ENCODE measurements at places on chromosomes 6 and 20. TPM values are rescaled to one million over a fixed set of nuclear protein-coding genes. Genes with fewer than 3 reads are reported as not detected.

Gene FAM83B
- polyA plus RNA-seq, result not detected

DNA sequence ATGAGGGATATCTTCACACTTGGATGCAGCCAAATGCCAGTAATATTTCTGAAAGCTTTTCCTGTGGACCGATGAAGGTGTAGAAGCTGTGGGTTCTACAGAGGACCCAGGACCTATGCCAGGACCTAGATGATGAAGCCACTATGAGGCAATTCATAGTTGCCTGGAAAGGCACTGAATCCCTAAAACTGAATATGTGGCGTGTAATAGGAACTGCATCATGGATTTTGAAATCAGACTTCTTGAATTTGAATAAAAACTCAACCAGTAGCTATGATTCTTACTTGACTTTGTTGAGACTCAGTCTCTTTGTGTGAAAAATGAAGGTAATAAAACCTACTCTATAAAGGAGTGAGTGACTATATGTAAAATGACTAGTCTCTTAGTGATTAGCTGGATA lies 89.9 kb upstream of the SGK1 start:
- H3K4me3 ChIP-seq, result no peak overlapping the region
- H3K27ac ChIP-seq, result no peak overlapping the region
- no peaks in the 10 kb centered on the region for H3K4me1 ChIP-seq
- no peaks in the 10 kb centered on the region for H3K36me3 ChIP-seq
- no peaks in the 10 kb centered on the region for H3K27me3 ChIP-seq

Gene FAM83C
- not detected for polyA plus RNA-seq

Gene MYCT1
- polyA plus RNA-seq, result 15.4 TPM

Gene FAM209B
- not detected for polyA plus RNA-seq

DNA sequence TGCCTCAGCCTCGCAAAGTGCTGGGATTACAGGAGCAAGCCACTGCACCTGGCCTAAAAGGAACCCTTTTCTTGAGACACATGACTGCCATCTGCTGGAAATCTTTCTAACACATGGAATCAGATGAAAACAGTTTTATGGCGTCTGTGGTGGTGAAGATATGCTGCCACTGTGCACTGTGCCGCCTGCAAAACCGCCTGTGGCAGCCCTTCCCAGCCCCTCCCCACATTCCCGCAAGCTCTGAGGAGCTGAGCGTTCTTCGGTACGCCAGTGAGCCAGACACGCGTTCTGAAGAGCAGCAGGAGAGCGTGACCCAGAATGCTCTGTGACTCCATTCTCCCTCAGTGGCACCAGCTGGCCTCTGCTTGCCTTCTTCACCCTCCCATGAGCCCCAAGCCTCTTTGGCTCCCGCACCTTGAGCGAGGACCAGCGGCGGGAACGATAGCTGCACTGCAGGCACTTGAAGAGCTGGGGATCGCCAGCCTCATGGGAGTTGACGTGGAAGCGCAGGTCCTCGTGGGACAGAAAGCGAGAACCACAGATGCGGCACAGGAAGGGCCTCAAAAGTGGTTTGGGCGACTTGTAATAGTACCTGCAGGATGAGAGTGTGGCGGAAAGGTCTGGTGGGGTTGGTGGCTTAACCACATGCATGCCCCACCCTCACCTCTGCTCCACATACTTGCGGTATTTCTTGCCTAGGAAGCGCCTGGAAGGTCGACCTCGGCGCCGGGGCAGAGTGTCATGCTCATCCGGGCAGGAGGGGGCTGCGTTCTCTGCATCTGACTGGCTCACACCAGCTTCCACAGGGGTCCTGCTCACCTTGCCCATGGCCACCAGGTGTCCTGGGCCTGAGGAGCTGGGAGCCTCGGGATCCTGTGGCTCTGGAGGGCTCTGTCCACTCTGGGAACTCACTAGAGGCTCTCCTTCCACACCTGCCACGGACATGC lies 8.7 kb downstream of the ZNF335 start:
- H3K27ac ChIP-seq, result no peak overlapping the region
- peak; percentile 56 for DNase-seq
- peaks cover 49% of the 10 kb centered on the region for H3K36me3 ChIP-seq
- no peak overlapping the region for H3K4me3 ChIP-seq
- no peaks in the 10 kb centered on the region for H3K27me3 ChIP-seq

DNA sequence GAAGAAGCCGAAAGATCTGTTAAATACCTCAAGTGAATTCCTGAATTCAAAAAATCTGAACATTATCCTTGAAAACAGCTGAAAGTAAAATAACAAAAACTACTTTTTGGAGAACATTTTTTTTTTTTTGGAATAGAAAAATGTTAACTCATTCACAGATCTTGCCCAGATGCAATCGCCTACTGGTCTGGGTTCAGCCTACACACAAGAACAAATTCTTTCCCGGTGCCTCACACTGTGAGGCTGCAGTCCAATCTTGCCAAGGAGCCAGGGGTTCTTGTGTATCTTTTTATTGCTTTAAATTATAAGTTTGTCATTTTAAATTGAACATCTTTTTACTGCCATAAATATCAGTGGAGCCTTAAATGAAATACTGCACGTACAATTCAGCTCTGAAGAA lies 41.2 kb upstream of the TMEM200A start:
- no peaks in the 10 kb centered on the region for H3K4me1 ChIP-seq
- DNase-seq, result no peak
- peak overlapping the region; percentile 79 for H3K27ac ChIP-seq
- no peaks in the 10 kb centered on the region for H3K36me3 ChIP-seq

Gene C20orf144
- 0.12 TPM for polyA plus RNA-seq

Gene RCAN2
- polyA plus RNA-seq, result not detected

GRCh38 chr20:33099843-33100538 lies 20.5 kb downstream of the BPIFB4 start:
- peaks cover 44% of the 10 kb centered on the region for H3K27me3 ChIP-seq
- no peaks in the 10 kb centered on the region for H3K4me1 ChIP-seq
- H3K36me3 ChIP-seq, result no peaks in the 10 kb centered on the region
- no peak for DNase-seq
- no peak overlapping the region for H3K4me3 ChIP-seq

DNA sequence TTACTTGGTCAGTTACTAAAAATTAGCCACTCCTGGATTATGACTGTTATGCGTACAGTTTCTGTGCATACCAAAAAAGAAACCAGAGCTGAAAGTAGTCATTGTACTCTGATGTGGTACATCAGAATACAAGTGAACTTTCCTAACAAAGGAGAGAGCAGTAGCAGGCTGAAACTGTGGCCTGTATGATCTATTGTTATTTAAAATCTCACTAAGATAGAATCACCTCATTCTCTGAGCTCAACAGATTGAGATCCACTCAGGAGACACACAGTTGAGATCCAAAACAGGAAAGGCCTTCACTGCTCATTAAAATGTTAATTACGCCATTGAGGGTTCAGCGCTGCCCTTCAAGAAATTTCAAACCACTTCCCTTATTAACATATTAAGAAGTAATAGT lies 576.4 kb downstream of the LMBRD1 start:
- no peak overlapping the region for H3K4me3 ChIP-seq
- no peaks in the 10 kb centered on the region for H3K27me3 ChIP-seq
- no peak for DNase-seq
- H3K4me1 ChIP-seq, result no peaks in the 10 kb centered on the region
- H3K27ac ChIP-seq, result no peak overlapping the region

DNA sequence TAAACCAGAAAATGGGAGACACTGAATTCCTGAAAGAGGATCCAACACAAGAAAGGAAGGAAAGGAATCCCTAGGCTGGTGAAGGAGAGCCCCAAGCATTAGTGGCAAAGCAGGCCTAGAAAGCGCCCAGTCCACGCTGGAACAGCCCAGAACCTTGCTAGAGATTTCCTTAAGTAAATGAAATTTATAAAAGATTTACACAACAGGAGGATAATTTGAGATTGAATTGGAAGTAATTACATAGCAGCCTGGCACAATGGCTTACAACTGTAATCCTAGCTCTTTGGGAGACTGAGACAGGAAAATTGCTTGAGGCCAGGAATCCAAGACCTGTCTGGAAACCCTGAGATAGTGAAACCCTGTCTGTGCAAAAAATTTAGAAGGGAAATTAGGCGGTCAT lies 26.8 kb upstream of the C20orf144 start:
- H3K4me1 ChIP-seq, result no peaks in the 10 kb centered on the region
- DNase-seq, result no peak
- H3K36me3 ChIP-seq, result peaks cover 27% of the 10 kb centered on the region
- no peak overlapping the region for H3K27ac ChIP-seq
- H3K4me3 ChIP-seq, result no peak overlapping the region
- H3K27me3 ChIP-seq, result no peaks in the 10 kb centered on the region

DNA sequence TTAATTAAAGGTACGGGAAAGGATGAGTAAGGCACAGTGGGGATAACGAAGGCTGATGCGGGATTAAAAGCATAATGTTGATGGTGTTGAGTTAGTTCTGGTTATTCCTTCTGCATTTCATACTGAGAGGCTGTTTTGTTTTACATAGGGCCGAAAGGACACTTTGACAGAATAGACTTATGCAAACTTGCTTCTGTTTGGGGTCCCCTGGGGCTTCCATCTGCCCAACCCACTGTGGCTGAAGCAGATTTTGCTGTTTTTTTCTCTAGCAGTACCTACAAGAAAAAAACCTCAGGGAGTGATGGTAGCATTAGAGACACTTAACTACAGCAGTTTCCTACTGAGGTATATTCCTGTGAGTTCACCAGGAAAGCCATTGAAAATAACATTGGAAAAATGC lies 136.1 kb upstream of the SUPT3H start:
- H3K4me1 ChIP-seq, result no peaks in the 10 kb centered on the region
- DNase-seq, result no peak
- no peak overlapping the region for H3K4me3 ChIP-seq
- H3K27me3 ChIP-seq, result no peaks in the 10 kb centered on the region
- H3K27ac ChIP-seq, result no peak overlapping the region

Gene PAX1
- not detected for polyA plus RNA-seq

GRCh38 chr6:34791164-34791700 lies 651 bp upstream of the BLTP3A start:
- peak overlapping the region; percentile 72 for H3K4me3 ChIP-seq
- H3K36me3 ChIP-seq, result no peaks in the 10 kb centered on the region
- no peaks in the 10 kb centered on the region for H3K4me1 ChIP-seq

DNA sequence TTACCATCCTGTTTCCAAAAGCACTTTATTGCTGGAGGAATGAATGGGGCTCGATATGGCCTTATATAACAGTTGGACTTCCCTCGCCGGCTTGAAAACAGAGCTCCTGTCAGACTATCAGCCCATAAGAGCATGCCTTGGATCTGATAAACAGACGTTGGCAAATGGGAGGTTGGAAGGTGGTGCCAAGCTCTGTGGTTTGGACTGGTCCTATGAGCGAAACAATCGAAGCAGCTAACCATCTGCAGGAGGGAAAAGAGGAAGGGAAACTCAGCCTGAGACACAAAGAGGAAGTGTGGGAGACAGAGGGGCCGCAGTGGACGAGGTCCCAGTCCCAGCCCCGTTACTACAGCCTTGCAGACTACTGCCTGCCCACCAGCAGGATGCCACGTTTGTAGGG lies 92.9 kb downstream of the TFAP2C start:
- H3K27me3 ChIP-seq, result peaks cover 22% of the 10 kb centered on the region
- no peak overlapping the region for H3K27ac ChIP-seq
- no peak overlapping the region for H3K4me3 ChIP-seq
- no peaks in the 10 kb centered on the region for H3K4me1 ChIP-seq
- no peak for DNase-seq
